ENCODE measurements at places on chromosomes 16 and 17.

GRCh38 chr16:5386989-5387388 lies 289.4 kb upstream of the EEF2KMT start:
- no peak for DNase-seq

DNA sequence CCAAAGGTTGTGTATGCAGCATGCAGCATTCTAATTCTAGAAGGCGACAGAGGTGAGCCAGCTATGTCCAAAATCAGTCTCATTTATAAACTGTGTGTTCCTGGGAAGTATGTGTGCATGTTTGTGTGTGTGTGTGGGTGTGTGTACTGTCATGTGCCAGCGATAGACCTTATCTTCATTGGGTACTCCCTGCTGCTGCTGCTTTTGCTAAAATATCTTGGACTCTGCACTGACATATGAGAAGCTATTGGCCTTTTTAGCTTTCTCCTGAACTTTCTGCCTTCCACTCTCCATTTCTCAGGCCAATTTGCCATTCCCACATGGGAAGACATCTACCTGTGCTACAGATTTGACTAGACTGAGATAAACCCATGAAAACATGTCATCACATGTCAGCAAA lies 2.0 kb upstream of the LPO start:
- DNase-seq = no peak

GRCh38 chr17:39953471-39953888 lies 9.3 kb upstream of the GSDMA start:
- no peak for DNase-seq

DNA sequence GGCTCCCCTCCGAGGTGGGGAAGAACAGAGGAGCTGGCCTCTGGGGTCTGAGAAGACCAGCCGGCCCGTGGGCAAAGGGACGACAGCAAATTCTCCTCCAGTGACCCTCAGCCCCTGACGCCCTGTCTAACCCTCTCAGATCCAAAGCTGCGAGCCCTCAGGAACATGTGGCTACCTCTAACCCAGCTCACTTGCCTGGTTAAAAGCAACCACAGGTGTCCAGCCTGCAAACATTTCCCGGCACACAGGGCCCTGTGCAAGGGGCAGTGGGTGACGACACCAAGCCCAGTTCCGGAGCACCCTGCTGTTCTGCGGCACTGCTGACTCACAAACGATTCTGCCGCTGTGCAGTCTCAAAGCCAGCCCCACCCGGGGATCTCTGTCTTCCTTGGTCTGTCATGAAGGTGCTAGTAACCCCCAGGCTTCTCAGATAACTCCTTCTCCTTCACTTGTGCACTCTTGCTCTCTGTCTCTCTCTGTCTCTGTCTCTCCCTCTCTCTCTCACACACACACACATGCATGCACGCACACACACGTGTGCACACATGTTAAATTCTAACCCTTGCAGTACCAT lies 23.0 kb downstream of the WNT3 start:
- no peak for DNase-seq

- no peak for DNase-seq
These were observed 8.0 kb upstream of the NT5M start for GRCh38 chr17:17295141-17295540.

DNA sequence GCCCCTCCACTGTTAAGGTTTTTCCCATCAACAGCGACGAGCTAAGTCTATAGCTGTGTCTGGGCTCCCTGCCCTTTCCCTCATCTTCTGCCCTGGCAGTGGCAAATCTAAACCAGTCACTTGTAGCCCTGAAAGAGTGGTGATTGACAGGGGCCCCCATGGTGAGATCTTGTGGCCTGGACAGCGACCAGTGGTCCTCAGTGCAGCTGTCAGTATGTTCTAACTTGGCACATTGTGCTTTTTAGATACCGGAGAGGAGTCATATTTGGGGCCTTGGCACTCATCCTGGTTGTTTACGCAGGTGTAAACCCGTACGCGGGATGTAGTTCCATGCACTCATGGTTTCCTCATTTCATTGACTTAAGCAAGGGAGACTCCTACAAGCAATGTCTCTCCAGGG lies 57.5 kb upstream of the ARHGAP44 start:
- no peak for DNase-seq

GRCh38 chr17:28714281-28714680 lies 2.6 kb upstream of the PROCA1 start:
- DNase-seq = no peak

Data from stimulated activated CD8-positive, alpha-beta memory T cell treated with anti-CD3 and anti-CD28 coated beads, Interleukin-7, amount 100 ng/mL, for 48 hours (primary cell).